ENCODE measurements at places on chromosomes 3 and 15.

- DNase-seq: no peak
These were observed 230.2 kb upstream of the EIF1B start for GRCh38 chr3:40079203-40079846.

GRCh38 chr3:169149349-169149890, 514.1 kb downstream of the MECOM start:
- peak; percentile 73 for DNase-seq

DNA sequence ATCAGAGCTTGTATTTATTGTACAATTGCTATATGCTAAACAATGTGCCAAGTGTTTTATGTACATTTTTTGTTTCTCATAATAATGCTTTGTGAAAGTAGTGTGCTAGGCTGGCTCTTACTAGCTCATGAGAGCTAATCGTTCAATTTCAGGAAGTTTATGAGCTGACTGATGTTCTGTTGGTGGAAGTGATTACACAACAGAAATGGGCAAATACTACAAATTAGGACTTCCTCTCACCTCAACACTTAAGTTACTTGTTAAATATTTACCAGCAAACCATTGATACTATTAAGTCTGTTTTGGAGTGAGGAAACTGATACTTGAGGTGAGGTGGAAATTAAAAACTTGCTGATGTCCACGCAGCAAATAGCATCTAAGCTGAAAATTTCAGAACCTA, 32.3 kb downstream of the SLC9C1 start:
- no peak for DNase-seq

DNA sequence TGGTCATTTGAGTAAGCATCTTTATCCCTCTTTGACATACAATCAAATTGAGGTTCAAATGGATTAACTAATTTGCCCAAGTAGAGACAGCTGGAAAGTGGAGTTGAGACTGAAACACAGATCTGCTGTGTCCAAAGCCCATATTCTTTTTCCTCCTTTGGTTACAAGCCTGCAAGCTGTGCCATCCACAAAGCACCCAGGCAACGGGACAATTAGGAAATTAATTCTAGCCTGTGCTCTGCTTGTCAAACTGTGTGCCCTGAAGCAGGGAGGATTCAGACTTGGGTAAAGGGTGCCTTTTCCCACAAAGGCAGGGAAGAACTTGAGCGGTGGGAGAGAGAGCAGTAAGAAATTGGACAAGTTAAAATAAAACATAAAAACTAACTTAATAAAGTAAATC, 127.9 kb downstream of the DTWD1 start:
- no peak for DNase-seq

DNA sequence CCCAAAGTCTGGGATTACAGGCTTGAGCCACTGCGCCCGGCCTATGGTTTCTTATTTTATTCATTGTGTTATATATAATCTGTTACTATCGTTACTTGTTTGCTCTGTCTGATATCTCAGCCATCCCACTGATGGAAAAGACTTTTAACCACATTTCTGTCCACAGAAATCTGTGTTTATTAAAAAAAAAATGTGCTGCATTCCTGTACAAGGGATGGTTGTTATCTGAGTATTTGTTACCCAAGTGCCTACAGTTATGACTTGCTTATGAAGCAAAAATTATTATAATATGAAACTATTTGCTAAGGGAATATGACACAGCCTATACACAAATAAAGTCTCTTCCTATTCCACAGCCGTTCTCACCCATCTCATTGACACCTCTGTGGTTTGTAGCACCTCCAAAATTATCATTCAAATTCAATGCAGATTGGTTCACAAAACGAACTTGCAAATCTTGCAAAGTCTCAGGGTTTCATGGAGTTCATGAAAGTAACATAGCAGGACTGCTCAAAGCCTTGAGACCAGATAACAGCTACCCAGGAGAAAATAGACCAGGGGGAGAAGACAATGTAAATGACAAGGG, 47.4 kb upstream of the UBE2E1 start:
- DNase-seq: no peak

- no peak for DNase-seq
These were observed 3.7 kb downstream of the EOMES start for GRCh38 chr3:27718459-27718858.

Data from HL-60 (cell line).